ENCODE measurements at places on chromosomes 11 and 22.

GRCh38 chr11:134644476-134645456, 232.7 kb upstream of the B3GAT1 start:
- no peak for DNase-seq

DNA sequence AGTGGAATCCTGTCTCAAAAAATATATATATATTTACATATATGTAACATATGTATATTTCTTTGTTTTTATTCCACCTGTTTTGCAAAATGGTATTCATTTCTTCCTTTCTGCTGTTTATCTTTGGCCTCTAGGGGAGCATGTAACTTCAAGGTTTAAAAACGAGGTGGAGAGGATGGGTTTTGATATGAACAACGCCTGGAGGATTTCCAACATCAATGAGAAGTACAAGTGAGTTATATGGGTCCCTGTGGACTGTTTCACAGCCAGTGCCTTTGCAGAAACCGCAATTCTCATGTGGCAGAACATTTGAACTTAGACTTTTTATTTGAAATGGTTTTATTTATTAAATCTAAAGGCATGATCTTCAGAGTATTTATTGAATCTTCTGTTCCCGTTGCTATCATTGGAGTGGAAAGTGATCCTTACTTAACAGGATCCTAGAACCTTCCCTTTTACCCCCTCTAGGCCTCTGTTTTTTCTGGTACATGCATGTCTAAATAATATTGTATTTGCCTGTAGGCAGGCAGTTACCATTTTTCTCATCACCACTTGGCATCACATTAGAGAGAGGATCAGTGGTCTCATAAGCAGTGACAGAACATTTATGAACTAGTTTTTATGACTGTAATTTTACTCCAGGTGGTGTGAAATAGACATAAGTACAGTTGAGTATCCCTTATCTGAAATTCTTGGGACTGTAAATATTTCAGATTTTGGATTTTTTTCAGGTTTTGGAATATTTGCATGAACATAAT, 81.5 kb upstream of the HORMAD2 start:
- DNase-seq: no peak

DNA sequence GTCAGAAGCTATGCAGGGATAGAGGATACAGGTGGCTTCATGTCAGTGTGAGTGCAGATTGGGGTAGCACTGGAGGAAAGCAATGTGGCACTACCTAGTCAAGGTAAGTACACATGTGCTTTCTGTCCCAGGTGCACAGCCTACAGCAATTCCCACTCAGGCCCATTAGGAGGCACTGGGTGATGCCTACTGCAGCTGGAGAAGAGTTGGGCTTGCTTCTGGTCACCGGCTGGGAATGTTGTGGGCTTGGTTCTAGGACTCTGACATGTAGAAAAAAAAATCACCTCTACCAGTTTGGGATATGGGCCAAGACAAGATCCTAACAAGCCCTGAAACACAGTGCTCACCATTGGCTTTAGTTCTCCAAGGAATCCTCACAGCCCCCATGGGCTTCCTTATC, 69.7 kb downstream of the TENM4 start:
- DNase-seq: no peak

- DNase-seq: no peak
Measured at GRCh38 chr11:86066657-86067008, 2.3 kb downstream of the PICALM start.

DNA sequence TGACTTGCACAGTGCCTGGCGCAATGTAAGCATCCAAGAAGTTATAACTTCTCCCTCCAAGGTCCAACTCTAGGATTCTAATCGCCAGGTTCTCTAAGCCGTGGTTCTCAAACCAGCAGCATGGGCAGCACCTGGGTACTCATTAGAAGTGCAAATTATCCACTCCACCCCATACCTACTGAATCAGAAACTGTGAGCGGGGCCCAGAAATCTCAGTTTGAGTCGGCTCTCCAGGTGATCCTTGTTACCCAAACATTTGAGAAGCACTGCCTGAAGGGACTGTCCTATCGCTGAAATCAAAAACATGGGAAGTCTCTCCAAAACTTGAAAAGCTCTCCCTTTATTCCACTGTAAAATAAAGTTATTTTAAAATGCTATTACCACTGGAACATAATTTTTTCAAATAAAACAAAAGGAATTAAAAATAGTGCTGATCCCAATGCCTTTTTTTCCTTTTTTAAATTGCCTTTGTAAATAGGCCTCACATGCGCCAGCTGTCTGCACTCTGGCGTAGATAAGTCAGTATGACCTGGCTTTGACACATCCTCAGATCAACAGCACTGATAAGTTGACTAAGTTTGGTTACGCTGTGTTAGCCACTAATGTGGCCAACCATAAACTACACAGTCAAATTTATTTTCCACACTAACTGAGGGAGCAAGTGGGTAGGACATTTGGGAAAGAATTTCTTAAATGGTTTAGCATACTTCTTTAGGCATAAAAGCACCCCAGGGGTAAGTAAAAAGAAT, 8.4 kb upstream of the CTR9 start:
- DNase-seq: peak; percentile 72

- DNase-seq: peak; percentile 12
Measured at GRCh38 chr11:85974122-85974521, 94.8 kb downstream of the PICALM start.

DNA sequence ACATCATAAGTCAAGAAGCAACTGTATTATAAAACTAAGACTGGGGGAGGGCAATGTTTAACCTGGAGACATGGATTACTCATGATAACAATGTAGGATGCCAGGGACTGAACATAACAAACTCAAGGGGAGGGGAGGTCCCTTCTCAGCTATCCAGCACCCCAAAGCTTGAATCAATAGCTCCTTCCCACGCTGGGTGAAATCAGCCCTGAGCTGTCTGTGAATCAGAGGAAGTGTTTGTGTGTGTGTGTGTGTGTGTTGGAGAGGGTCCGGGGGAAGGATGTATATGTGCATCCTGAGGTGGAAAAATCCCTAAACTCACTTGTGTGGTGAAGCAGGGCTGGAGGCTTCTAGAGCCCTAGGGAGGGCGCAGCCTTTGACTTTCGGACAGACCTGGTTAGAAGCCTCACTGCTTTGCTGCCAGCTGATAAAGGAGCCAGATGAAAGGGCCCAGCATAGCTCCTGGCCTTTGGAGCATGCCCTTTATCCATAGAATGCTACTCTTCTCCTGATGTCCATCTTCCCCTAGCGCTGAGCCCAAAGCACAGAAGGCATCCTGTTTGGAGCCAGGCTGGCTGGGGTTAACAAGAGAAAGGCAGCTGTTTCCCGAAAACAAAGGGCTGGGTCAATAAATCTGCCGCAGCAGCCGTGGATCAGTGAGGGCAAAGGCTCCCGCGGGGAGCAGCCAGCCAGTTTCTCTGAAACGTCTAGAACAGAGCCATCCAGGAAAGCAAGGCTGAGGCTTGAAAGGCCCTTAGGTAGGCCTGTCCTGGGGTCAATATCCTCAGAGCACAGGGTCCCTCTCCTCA, 35.8 kb downstream of the TNKS1BP1 start:
- peak; percentile 93 for DNase-seq

- DNase-seq: no peak
Measured at GRCh38 chr11:108758458-108758857, 93.6 kb downstream of the DDX10 start.

All from brain microvascular endothelial cell (primary cell).